ENCODE measurements at places on chromosomes 16 and 17. TPM values are rescaled to one million over a fixed set of nuclear protein-coding genes. Genes with fewer than 3 reads are reported as not detected.

Gene SNX20
- total RNA-seq: 0.76 TPM

Gene ADAMTS18
- not detected for total RNA-seq

Gene TEN1
- 25.5 TPM for total RNA-seq

Gene LGALS9B
- 14.3 TPM for total RNA-seq

Gene GNG13
- not detected for total RNA-seq

Gene MPP2
- total RNA-seq: 0.32 TPM

Gene ARHGAP23
- 148 TPM for total RNA-seq

GRCh38 chr16:79061181-79061580, 539.4 kb downstream of the MAF start:
- no peak for ATAC-seq

- ATAC-seq: peak; percentile 88
Observed at GRCh38 chr16:69761983-69762813, at the start of gene WWP2. Gene WWP2 (plus strand): TSS chr16:69762332. CDS start chr16:69787011, 24,679 bp downstream.

GRCh38 chr17:44363613-44364159, at the start of gene FAM171A2:
Gene FAM171A2 (minus strand): TSS chr17:44363853. CDS start chr17:44363714, 139 bp downstream.
- peak; percentile 59 for ATAC-seq

- ATAC-seq: no peak
Observed at GRCh38 chr16:47873434-47873833, 282.4 kb downstream of the ABCC12 start.

- ATAC-seq: no peak
Observed at GRCh38 chr17:28394337-28395116, 11.5 kb downstream of the SLC46A1 start.

DNA sequence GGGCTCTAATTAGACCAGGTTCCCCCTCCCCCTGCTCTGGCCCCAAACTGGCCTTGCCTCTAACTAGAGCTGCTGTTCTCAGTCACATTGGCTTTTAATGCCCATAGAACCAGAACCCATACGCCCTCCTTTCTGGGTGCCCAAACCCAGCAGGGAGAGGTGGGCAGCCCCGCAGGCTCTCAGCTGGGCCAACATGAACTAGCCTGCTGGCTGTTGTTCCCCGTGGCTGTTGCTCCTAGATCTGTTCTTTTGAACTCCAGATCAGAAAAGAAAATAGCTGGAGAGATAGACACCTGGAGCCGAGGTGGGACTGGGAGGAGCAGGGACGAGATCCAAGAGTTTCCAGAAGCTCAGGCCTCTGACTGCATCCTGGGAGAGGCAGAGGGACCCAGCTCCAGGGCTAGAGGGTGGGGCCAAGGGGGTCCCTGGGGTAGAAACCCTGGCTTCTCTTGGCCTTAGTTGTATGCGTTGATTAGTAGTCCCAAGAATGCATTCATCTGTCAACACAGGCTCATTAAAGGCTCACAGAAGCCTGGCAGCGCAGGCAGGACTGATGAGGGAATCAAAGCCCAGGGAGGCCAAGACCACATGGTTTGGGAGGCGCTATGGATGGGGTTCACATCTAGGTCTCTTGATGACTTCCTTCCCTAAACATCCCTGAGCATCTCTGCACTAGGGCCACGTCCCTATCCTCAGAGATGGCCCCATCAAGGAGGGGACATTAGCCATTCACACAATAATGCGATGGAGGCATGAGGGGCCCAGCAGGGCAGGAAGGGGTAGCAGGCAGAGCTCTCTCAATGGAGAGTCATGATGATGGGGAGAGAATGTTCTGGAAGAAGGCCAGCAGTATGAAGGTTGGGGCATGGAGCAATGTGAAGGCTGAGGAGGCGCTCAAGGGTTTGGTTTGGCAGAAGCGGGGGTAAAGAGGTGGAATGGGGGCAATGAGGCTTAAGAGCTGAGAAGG, 1.3 kb upstream of the CPSF4L start:
- peak; percentile 11 for ATAC-seq

GRCh38 chr17:44217738-44218343, 1.6 kb downstream of the UBTF start:
- no peak for ATAC-seq

DNA sequence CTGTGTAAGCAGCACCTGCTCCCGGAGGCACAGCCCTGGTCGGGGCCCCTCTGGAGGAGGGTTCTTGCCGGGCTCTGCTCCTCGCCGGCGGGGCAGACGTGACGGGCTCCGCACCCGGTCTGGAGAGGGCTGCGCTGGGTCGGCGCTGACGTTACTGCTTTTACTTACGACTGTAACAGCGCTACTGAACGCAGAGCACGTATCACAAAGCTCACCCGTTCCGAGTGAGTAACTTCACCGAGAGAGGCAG, 1.3 kb upstream of the RAB40C start:
- ATAC-seq: peak; percentile 1

DNA sequence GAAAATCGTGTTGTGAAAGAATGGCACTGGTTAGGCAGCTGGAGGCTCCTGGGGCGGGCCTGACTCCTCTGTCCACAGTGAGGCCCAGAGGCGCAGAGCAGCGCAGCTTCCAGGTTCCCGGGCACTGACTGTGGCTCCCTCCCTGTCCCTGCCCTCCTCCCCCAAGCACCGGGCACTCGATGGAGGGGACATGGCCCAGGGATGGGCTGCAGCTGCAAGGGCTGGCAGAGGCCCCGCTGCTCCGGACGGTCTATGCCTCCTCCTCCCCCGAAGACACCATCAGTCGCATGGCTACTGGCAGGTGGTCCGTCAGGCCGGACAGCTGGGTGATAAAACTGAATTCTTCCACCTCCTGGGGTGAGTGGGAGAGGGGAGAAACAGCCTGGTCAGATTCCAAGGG, 50.1 kb downstream of the PRMT7 start:
- no peak for ATAC-seq

- no peak for ATAC-seq
Observed at GRCh38 chr17:44204441-44204882, 4.8 kb upstream of the ATXN7L3 start.

- peak; percentile 23 for ATAC-seq
Observed at GRCh38 chr17:64732336-64733006, 70.4 kb upstream of the SMURF2 start.

GRCh38 chr17:39939106-39939505, 11.6 kb downstream of the LRRC3C start:
- ATAC-seq: no peak

DNA sequence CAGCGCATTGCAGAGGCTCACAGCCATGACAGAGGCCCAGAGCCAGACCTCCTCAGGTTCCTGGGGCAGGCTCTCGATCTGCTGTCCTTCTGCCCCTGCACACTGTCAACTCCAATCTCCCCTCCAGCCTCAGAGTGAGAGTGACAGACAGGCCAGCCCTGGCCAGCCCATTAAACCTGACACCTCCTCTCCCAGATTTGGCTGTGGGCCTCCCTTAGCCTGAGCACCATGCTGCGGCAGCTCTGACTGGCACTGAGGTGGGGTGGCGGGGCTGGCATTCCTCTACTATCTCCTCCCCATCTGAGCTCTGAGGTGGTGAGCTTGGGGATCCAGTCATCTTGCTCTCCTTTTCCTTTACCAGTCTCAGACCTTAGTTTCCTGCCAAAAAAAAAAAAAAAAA, 15.5 kb upstream of the C1QL1 start:
- ATAC-seq: no peak

GRCh38 chr16:50360033-50360778, 8.6 kb downstream of the BRD7 start:
- peak; percentile 61 for ATAC-seq

DNA sequence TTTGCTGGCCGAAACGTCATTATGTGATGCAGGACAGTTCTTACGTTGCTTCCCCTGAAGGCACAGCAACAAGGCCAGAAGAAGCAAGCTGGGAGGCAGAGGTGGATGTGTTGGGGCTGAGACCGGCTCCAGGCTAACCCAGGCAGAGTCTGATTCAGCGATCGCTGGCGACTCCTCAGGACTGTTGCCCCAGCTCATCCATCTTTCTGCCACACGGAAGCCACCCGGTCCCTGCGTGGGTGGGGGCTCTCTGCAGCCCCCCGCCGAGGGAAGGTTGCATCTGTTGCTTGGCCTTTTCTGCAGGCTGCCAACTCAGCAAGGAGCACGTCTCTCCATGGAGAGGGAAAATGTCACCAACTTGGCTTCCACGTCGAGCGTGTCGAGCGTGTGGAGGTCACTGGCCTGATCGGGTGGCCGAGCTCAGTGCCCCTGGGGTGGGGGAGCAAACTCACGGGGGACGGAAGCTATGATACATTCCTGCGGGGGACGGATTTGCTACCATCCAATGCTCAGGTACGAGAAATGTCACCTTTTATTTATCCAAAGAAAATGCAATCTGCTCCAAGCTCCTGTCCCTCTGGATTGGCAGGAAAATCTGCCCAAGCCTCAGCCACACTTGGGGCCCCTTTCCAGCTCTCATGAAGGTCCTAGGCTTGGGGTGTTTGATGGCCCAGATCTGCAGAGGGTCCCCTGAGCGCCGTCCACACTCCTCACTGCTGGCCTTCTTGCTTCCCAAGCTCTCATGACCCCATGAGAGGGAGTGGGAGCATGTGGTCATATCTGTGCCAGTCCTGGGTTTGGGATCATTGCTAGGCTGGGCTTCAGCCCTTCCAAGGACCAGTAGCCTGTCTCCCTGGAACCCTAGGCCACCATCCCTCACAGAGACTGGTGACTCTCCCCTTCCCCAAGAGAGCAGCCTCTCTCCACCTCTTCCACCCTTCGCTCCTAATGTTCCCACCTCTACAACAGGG, 69.4 kb downstream of the RPH3AL start:
- no peak for ATAC-seq

GRCh38 chr16:31459687-31460581, 633 bp downstream of the ARMC5 start:
- ATAC-seq: peak; percentile 93

GRCh38 chr16:12903407-12904328, 2.3 kb downstream of the SHISA9 start:
- ATAC-seq: no peak

DNA sequence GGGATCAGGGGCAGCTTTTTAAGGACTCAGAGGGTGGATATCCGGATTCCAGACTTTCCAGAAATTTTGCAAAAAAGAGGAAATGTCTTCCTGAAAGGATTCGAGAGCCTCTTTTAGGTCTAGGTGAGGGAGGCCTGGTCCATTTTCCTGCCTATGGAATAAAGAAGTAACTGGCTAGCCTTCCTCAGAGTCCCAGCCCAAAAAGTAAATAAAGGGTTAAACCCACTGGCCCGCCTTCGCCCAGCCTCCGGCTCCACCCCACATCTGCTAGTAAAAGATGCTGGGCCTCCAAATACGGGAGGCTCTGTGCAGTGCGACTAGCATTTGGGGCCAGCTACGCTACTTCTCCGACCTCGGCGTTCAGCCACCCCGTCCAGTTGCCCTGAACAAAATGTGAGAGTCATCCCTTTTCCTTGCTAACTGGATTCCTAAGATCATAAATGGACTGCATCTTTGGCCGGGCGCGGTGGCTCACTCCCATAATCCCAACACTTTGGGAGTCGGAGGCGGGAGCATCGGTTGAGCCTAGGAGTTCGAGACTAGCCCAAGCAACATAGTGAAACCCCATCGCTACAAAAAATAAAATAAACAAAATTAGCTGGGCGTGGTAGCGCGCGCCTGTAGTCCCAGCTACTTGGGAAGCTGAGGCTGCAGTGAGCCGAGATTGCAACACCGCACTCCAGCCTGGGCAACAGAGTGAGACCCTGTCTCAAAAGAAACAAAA, 824 bp upstream of the MPP2 start:
- no peak for ATAC-seq

GRCh38 chr17:80624864-80625263, 80.2 kb downstream of the RPTOR start:
- ATAC-seq: no peak

- ATAC-seq: no peak
Observed at GRCh38 chr17:65184235-65184959, 47.2 kb downstream of the RGS9 start.

GRCh38 chr16:56269281-56269680, 78.0 kb downstream of the GNAO1 start:
- no peak for ATAC-seq

DNA sequence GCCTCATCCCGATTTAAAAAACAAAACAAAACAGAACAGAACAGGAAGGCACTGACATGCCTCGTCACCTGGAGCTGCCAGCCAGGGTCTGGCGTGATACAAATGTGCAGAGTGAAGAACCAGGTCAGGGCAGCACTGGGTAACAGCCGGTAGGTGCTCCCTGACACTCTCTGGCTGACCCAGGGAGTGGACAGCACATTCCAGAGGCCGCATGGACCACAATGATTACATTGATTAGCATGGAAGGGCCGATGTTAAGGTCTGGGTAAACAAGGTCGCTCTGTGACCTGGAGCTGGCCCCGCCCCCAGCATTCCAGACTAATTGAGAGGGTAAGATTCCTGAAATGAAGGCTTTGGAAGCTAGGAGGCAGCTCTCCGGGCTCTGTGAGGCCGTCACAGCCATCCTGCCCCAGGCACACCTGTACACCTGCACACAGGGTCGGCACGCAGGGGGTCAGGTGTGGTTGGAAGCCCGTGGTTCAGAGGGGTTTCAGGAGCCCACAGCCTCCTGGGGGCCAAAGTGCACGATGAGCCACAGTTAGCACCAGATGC, 21.4 kb downstream of the PIEZO1 start:
- no peak for ATAC-seq

- ATAC-seq: no peak
Observed at GRCh38 chr17:34615326-34615725, 35.9 kb downstream of the TMEM132E start.

- ATAC-seq: peak; percentile 68
Observed at GRCh38 chr16:8173111-8173644, 417.1 kb downstream of the TMEM114 start.

GRCh38 chr17:64120159-64120810, 9.7 kb downstream of the ERN1 start:
- ATAC-seq: no peak

DNA sequence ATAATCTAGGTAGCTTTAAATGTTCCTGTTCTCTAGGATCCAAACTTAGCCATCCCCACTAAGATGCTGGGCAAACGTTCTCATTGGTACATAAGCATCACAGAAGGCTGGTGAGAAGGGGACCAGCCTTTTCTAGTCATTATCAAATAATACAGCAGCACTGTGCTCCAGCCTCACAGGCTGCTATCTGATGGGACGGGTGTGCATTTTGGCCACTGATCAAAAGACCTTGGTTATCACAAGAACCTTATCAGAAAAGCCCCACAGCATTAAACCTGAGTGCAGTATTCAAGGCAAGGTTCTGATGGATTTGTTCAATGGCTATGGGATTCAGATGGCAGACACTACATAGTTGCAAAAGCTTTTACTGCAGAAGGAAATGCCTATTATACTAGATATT, 19.1 kb upstream of the KPNB1 start:
- no peak for ATAC-seq

GRCh38 chr17:56690441-56691291, 97.2 kb downstream of the NOG start:
- ATAC-seq: no peak

Data from esophagus mucosa (tissue), 1 donor.